Activated naive CD4-positive, alpha-beta T cell treated with anti-CD3 and anti-CD28 coated beads for 36 hours (primary cell): ENCODE measurements at places on chromosomes 4 and X. TPM values are rescaled to one million over a fixed set of nuclear protein-coding genes. Genes with fewer than 3 reads are reported as not detected.

DNA sequence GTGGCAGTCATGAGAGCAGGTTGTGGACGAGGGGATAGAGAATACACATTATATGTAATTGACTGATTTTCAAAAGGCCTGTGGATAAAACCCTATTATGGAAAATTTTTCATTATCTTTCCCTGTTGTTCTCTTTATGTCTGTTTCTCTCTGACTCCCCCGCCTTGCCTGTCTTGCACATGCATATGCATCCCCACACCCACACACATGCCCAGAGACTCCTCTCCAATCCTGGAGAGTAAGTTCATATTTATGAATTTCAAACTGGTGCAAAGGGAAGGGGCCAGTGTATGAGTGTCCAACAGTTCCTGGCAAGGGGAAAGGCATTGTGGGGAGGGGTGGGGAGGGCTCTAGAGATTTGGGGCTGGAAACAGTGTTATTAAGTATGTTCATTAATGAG is 60.8 kb upstream of the ARHGAP36 start:
- H3K4me3 ChIP-seq = no peak overlapping the region
- H3K36me3 ChIP-seq = no peaks in the 10 kb centered on the region
- DNase-seq = no peak
- no peak overlapping the region for H3K27ac ChIP-seq

DNA sequence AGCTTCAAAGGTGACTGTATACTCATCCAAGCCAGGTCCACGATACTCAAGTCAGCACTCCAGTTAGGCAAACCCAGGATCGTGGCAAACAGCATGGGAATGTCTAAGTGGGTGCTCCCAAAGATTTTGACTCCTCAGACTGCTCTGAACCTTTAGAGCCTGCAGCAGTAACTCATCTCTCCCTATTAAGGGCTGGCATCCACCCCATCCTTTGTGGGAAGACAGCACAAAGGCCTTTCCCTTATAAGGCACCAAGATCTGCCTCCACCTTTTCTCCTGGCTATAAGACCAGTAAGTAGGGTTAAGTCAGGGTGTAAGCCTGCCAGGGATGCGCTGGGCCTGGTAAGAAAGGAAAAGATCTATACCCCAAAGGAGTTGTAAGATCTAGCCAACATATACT is 23.6 kb upstream of the SLC25A43 start:
- peaks cover 3% of the 10 kb centered on the region for H3K27me3 ChIP-seq
- DNase-seq = no peak
- H3K27ac ChIP-seq = no peak overlapping the region
- H3K4me1 ChIP-seq = no peaks in the 10 kb centered on the region
- H3K36me3 ChIP-seq = no peaks in the 10 kb centered on the region

DNA sequence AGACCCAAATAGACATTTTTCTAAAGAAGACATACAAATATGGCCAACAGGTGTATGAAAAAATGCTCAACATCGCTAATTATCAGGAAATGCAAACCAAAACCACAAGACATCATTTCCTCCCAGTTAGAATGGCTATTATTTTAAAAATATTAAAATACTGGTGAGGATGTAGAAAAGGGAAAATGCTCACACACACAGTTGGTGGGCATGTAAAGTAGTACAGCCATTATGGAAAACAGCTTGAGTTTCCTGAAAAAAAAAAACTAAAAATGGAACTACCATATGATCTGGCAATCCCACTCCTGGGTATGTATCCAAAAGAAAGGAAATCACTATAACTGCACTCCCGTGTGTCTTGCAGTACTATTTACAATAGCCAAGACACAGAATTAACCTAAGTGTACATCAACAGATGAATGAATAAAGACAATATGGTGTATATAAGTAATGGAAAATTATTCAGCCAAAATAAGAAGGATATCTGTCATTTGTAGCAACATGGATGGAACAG is 128.9 kb upstream of the DKK2 start:
- H3K4me3 ChIP-seq = no peak overlapping the region
- no peak overlapping the region for H3K27ac ChIP-seq
- no peaks in the 10 kb centered on the region for H3K4me1 ChIP-seq

DNA sequence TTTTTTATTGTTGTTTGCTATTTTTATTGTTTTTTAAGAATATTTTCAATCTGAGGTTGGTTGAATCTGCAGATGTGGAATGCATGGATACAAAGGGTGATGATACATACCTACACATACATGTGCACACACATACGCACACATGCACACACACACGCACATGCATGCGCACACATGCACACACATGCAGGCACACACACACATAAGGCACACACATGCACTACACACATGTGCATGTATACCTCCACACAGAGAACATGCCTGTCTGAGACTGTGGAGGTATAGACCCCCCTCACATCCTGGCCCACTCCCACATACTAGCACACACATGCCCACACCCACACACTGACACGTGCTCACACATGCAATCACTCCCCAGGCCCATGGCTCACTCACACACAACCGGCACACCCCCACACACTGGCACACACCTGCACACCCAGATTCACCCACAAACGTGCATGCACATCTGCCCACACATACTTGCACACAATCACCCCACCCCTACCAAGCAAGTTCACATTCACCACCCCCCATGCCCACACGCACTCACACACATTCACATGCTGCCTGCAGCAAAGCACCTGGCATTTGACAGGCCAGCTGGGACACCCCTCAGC is 97.6 kb upstream of the AFAP1 start:
- DNase-seq = no peak
- H3K4me3 ChIP-seq = no peak overlapping the region
- H3K36me3 ChIP-seq = no peaks in the 10 kb centered on the region
- no peak overlapping the region for H3K27ac ChIP-seq
- peaks cover 6% of the 10 kb centered on the region for H3K4me1 ChIP-seq

DNA sequence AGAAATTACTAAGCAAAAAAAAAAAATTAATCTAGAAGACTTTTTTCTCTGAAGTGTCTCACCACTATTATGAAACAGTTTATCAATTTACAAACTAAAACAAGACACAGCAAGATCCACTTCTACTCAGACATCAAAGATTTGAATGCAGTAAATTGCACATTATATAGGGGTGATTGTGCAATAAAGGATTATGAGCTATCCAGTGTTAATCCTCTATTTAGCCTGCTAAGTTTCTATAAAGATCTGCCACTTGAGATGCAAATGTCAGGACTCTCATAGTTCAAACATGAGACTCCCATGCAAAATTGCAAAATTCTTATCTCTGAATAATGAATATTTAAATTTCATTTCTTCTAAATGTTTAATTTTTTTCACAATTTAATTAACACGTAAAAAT is 2.2 kb downstream of the TECRL start:
- no peaks in the 10 kb centered on the region for H3K4me1 ChIP-seq
- H3K27me3 ChIP-seq = no peaks in the 10 kb centered on the region
- H3K36me3 ChIP-seq = no peaks in the 10 kb centered on the region
- no peak for DNase-seq
- H3K27ac ChIP-seq = no peak overlapping the region

GRCh38 chr4:72489267-72489666 is 79.8 kb downstream of the ADAMTS3 start:
- H3K36me3 ChIP-seq = no peaks in the 10 kb centered on the region
- H3K27ac ChIP-seq = no peak overlapping the region
- no peak overlapping the region for H3K4me3 ChIP-seq
- H3K27me3 ChIP-seq = no peaks in the 10 kb centered on the region

GRCh38 chr4:139018971-139019758 is 3.6 kb downstream of the NOCT start:
- H3K4me3 ChIP-seq = no peak overlapping the region
- H3K27ac ChIP-seq = no peak overlapping the region
- no peaks in the 10 kb centered on the region for H3K27me3 ChIP-seq
- H3K36me3 ChIP-seq = peaks cover 15% of the 10 kb centered on the region

- DNase-seq = no peak
- no peak overlapping the region for H3K4me3 ChIP-seq
- H3K27me3 ChIP-seq = peaks cover 4% of the 10 kb centered on the region
- H3K4me1 ChIP-seq = no peaks in the 10 kb centered on the region
These were observed 9.7 kb downstream of the TSPAN7 start for GRCh38 chrX:38571058-38571457.

DNA sequence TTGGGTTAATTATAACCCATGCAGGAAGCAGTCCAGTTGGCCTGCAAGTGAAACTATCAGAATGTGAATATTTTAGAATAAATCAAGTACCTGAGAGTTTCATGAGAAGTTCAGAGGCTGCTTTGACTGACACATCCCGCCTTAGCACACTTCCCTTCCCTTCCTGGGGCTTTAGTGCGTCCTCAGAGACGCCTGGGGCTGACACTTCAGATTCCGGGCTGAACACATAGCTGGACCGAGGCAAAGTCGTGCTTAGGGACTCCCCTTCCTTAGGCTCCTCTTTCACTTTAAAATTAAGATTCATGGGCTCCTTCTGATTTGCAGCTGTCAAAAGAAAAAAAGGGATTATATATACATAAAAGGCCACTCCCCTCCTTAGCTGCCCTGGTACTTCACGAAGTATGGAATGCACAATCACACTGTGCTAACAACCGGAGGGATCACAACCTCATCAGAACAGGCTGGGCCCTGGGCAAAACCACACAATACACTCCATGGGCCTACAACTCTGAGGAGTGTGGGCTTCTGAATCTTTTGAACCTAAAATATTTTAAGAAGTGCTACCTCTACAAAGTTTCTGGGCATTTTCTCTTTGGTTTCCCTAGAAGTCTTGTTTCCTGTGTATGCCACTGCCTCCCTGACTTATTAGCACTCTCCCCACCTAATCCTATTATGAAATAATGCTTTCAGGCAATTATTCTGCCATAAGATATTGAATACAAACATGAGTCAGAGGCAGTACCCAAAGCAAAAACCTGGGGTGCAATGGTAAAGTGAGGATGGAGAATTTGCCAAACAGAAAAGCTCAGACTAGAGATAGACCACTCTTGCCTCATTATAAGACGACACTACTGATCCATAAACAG is 68.2 kb downstream of the ZNF827 start:
- no peak for DNase-seq
- H3K36me3 ChIP-seq = peaks cover 25% of the 10 kb centered on the region
- no peak overlapping the region for H3K27ac ChIP-seq
- H3K4me1 ChIP-seq = peaks cover 24% of the 10 kb centered on the region
- H3K27me3 ChIP-seq = no peaks in the 10 kb centered on the region

The TNIP2 gene
- 55.0 TPM for total RNA-seq

The NFKB1 gene
- 134 TPM for total RNA-seq

The WAS gene
- total RNA-seq = 77.8 TPM

The MND1 gene
- 51.3 TPM for total RNA-seq

The KIF4A gene
- total RNA-seq = 29.6 TPM

The NEUROG2 gene
- not detected for total RNA-seq

The PNMA6F gene
- not detected for total RNA-seq
